Neural progenitor cell (in vitro differentiated cells): ENCODE measurements at places on chromosomes 16 and 17.
A peak's percentile ranks its signal among the peaks of the same experiment; 100 is the strongest.

- H3K27ac ChIP-seq, result no peak overlapping the region
- H3K36me3 ChIP-seq, result no peaks in the 10 kb centered on the region
- H3K4me3 ChIP-seq, result peak overlapping the region; percentile 91
- DNase-seq, result no peak
- H3K4me1 ChIP-seq, result peaks cover 20% of the 10 kb centered on the region
Measured at GRCh38 chr17:3891626-3892094, 1.2 kb downstream of the CAMKK1 start.

DNA sequence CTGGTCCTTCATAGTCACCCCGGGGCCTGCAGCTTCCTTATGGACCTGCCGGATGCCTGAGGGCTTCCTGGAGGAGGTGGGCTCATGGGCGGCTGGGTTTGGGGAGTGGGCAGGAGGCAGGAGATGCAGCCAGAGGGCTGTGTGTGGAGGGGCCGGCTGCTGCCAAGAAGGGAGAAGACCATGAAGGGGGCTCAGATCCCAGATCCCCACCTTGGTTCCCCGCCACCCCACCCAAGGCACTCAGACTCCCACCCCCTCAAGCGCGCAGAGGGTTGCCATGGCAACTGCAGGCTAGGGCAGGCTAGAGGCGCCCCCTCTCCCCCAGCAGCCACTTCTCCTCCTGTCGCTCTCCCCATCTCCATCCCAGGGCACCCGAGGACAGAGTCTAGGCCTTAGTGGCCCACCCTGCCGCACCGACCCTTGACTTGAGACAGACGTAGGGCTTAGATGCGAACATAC, 104.5 kb downstream of the CRLF3 start:
- no peaks in the 10 kb centered on the region for H3K27me3 ChIP-seq
- H3K4me1 ChIP-seq, result no peaks in the 10 kb centered on the region
- no peak overlapping the region for H3K4me3 ChIP-seq
- H3K27ac ChIP-seq, result no peak overlapping the region
- DNase-seq, result no peak
- H3K36me3 ChIP-seq, result no peaks in the 10 kb centered on the region

GRCh38 chr16:51045794-51046193, 105.3 kb downstream of the SALL1 start:
- H3K27ac ChIP-seq, result no peak overlapping the region
- H3K4me3 ChIP-seq, result no peak overlapping the region
- H3K27me3 ChIP-seq, result no peaks in the 10 kb centered on the region

- DNase-seq, result peak; percentile 95
- no peaks in the 10 kb centered on the region for H3K4me1 ChIP-seq
Measured at GRCh38 chr16:55508941-55509931, at the start of gene LPCAT2. Gene LPCAT2 (plus strand): TSS chr16:55509072. CDS start chr16:55509182, 110 bp downstream.

DNA sequence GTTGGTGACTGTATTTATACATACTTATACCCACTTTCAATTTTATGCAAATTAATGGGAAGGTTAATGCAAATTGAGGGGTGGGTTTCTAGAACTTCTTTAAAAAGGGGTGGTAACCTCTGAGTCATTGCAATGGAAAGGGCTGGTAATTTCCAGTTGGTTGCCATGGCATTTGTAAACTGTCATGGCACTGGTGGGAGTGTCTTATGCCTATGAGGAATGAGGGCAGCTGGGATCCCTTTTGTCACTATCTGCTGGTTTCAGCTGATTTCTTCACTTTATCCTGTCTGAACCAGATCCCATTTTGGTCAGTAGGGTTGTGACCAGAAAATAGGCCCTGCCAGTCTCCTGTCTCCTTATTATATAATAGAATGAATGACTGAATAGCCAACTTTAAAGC, 1006.7 kb upstream of the GOT2 start:
- H3K36me3 ChIP-seq, result no peaks in the 10 kb centered on the region
- no peak overlapping the region for H3K27ac ChIP-seq
- DNase-seq, result no peak
- H3K27me3 ChIP-seq, result no peaks in the 10 kb centered on the region
- H3K4me1 ChIP-seq, result no peaks in the 10 kb centered on the region
